ENCODE measurements at places on chromosomes 3 and 15. TPM values are rescaled to one million over a fixed set of nuclear protein-coding genes. Genes with fewer than 3 reads are reported as not detected.

- no peak for DNase-seq
Measured at GRCh38 chr3:121649645-121650044, 11.1 kb downstream of the HCLS1 start.

DNA sequence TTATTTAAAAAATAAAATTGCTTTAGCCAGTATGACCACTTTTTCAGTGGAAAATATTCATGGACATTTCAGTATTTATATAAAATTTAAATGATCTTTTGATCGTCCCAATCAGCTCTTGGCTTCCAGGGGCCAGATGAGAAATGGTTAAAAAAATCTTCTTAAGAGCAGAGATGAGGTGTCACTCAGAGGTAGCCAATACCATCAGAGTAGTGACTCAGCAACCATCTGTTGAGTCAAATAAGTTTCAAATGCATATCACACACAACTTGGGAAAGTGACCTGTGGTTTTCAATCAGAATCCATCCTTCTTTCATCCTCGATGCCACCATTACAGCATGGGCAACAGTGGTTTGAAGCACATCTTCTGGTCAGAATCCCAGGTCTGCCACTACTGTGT, 958.8 kb upstream of the NR2F2 start:
- DNase-seq = no peak

The TMEM43 gene
- total RNA-seq = 75.6 TPM

The SKIC8 gene
- 50.8 TPM for total RNA-seq

DNA sequence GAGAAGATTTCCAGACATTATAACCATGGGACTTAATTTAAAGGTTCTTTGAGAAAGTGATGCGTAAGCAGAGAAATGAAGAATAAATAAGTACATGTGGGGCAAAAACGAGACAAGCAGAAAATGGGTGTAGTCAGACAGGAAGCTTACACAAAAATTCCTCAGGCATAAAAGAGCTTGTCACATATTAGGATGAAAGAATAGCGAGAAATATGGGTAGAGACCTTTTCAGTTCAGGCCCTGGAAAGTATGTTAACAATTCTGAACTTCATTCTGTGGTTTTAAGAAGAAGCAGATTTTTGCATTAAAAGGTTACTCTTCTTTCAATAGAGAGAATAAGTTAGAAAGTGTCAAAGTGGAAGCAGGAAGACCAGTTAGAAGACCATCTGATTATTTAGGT, 352.4 kb downstream of the ROBO1 start:
- DNase-seq = no peak

DNA sequence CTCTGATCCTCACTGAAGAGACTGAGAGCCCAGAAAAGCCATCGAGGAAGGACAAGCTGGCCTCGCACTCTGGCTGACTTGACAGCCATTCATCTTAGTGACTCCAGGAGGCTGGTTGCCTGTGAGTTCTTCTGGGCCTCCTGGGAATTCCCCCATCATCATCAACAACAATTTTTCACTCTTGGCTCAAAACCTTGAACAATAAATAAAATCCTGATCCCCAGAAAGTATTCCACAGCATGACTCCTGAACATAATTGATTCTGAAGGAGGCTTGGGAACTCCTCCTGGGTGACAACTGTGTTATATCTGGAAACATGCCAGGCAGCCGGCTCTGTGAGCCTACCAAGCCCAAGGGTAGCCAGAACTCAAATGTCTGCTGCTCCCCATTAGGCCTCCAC, 188.6 kb downstream of the SHQ1 start:
- DNase-seq = no peak

- DNase-seq = no peak
Measured at GRCh38 chr3:185527364-185527763, 25.0 kb downstream of the LIPH start.

GRCh38 chr15:57097246-57097645, 178.8 kb downstream of the TCF12 start:
- no peak for DNase-seq

The GRK7 gene
- not detected for total RNA-seq

The TRMT10C gene
- 21.5 TPM for total RNA-seq

The SLC28A1 gene
- not detected for total RNA-seq

The KIF15 gene
- 0.43 TPM for total RNA-seq

DNA sequence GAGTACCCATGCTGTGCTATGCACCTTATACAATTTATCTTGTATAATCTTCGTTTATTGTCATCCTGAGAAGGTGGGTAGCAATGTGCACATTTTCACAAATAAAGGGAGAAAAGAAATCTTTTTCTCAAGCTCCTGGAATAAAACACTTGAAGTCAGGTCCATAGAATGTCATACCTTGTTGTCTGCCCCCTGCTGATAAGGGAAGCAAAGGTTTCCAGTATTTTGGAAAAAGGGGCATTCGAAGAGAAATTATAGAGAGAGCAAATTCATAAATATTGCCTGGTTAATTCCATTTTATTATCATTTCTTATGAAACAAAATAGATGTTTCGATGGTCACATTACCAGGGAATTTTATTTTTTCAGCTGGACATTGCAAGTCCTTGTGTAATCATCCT, 277.8 kb downstream of the RAP2B start:
- no peak for DNase-seq

The SYNM gene
- total RNA-seq = 6.9 TPM

The COL8A1 gene
- 37.2 TPM for total RNA-seq

- DNase-seq = no peak
Measured at GRCh38 chr15:80264031-80264430, 12.0 kb upstream of the CTXND1 start.

Data from ovary (tissue), 10 donors.